Lung (tissue), 17 donors: ENCODE measurements at places on chromosomes 3 and 15.

- DNase-seq = no peak
Measured at GRCh38 chr3:74523811-74524210, 90.6 kb downstream of the CNTN3 start.

- DNase-seq = no peak
Measured at GRCh38 chr3:49711489-49711888, 8.0 kb downstream of the AMIGO3 start.

DNA sequence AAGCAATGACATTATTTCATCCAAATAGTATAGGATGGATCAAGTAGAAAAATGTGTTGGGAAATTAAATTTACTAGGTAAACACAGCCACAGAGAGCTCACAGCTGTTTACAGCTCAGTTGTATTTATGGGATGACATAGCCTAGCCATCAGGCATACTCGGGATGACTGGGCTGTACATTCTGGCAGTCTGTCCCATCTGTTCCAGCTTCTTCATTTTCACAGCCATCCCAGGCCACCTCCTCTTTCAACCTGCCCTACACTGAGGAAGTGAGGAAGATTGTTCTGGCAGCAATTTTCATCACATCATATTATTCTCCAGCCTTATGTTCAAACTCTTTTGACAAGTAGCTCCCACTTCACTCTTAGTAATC is 98.4 kb upstream of the PFN2 start:
- no peak for DNase-seq

DNA sequence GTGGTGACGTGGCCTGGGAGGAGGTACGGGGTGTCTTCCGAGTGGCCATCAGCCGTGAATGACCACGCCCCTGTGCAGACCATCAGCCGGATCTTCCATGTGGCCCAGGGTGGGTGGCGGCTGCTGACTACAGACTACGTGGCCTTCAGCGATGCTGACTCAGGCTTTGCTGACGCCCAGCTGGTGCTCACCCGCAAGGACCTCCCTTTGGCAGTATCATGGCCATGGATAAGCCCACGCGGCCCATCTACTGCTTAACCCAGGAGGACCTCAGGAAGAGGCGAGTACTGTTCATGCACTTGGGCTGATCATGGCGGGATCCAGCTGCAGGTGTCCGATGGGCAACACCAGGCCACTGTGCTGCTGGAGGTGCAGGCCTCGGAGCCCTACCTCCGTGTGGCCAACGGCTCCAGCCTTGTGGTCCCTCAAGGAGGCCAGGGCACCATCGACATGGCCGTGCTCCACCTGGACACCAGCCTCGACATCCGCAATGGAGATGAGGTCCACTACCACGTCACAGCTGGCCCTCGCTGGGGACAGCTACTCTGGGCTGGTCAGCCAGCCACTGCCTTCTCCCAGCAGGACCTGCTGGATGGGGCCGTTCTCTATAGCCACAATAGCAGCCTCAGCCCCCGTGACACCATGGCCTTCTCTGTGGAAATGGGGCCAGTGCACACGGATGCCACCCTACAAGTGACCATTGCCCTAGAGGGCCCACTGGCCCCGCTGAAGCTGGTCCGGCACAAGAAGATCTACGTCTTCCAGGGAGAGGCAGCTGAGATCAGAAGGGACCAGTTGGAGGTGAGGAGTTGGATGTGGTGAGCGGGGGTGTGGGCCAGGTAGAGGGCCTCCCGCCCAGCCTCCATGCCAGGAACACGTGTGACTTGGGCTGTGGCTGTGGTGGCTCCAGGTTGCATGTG is 178.4 kb downstream of the TBC1D2B start:
- no peak for DNase-seq

DNA sequence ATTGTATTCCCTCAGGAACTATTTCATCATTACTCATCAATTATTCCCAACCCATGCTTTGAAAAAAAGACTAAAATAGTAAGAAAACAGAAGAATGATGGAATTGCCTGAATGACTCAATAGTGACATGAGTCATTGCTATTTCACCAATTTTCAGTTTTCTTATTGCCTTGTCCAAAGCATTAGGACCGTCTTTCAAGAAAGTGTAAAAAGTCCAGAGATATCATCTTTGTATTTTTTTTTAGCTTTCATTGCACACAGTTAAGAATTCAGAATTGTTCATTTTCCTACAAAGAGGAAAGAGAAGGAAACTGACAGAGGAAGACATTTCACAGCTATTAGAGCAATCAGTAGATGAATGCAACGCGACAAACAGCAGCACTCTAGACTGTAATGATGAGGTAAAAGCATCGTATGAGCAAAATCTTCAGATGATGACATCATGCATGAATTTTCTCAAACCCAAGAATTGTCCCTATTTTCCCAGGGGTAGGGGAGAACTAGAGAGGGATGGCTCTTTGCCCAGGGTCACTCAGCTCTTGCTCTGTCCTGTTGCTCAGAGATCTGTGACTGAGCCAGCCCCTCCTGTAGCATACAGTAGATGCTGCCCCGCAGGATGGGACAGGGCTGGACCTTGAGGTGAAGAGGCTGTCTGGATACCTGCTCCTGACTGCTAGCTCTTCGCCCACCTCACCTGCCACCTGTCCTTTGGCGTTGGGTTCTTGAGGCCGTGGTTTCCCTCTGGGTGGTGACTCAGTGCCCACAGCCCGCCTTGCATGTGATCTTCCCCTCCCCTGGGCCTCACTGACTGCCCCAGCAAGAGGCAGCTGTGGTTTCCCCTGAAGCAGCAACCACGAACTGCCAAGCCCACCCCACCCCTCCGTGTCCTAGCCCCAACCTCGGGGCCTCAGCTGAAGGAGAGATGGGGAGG is 84.8 kb downstream of the PPCDC start:
- no peak for DNase-seq

DNA sequence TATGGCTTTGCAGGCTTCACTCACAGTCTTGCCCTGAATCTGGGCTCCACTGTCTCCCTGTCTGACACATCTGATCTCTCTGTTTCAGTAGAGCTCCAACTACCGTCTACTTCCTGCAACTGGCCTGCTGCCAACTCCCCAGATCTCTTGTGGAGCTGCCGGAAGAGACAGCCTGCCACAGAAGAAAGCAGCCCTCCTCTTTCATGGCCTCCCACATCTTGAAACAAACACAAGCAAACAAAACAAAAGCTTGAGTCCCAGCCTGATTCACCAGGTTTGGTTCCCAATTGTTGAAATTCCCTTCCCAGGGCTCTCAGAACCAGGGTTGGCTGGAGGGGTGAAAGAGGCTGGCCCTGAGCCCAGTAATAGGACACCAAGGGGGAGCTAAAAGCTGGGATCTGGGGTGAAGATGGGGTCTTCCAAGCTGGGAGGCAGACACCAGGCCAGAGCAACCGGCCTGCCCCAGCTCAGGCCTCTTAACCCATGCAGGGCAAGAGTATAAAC is 55.3 kb upstream of the CA12 start:
- peak; percentile 96 for DNase-seq

DNA sequence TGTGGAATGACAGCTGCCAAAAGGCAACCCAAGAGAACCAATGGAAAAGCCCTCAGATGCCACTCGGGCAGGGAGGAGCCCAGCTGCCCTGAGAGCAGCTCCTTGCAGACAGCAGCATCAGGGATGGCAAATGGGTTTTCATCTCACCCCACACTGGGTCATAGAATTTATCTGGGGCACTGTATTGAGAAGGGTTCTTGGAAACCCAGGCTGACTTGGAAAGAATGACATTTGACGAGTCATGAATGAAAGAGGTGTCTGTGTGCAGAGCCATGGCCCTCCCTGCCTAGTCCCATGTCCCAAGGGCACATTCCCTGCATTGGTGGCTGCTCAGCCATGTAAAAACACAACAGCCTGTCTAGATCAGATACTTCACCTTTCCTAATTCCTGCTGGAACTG is 157.9 kb upstream of the BHLHE40 start:
- no peak for DNase-seq

GRCh38 chr3:3177861-3178497 is 1.5 kb downstream of the CRBN start:
- no peak for DNase-seq

DNA sequence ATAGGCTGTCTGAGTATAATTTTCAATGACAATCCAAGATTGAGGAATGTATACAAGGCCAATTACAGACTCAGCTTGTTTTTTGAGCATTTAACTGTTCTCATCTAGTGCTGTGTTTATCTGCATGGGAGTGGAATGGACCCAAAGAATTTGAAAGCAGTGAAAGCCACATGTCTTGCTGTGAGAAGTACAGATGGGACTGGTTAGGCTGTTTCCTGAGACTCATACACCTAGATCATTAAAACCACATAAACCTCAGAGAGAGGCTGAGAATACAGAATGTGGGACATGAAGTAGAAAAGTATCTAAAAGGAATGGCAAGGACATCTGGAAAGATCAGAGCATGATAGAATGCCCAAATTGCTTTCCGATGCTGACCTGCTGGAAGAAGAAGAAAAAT is 224.6 kb downstream of the NLGN1 start:
- no peak for DNase-seq

DNA sequence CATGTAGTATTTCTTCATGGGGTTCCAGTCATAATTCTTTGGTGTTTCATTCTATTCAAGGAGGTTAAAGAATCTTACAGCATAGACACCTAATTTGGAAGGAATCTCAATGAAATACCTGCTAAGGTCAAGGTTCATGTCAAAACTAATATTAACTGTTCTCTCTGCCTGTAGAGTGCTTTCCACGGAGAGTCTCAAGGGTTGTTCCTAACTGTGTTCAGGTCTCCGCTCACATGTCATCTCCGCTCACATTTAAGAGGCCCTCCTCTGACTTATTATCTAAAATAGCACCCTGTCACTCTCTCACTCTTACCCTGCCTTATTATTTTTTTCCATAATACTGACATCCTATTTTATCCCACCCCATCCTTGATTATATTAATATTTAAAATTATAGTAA is 239.9 kb downstream of the RBMS3 start:
- no peak for DNase-seq

- no peak for DNase-seq
Measured at GRCh38 chr3:54772051-54772450, 155.8 kb downstream of the LRTM1 start.

GRCh38 chr15:76996526-76997401 is 1.8 kb downstream of the PSTPIP1 start:
- peak; percentile 70 for DNase-seq

GRCh38 chr15:63923993-63924950 is 90.5 kb upstream of the HERC1 start:
- DNase-seq = no peak

GRCh38 chr3:104896624-104897023 is 470.1 kb upstream of the ALCAM start:
- DNase-seq = no peak

DNA sequence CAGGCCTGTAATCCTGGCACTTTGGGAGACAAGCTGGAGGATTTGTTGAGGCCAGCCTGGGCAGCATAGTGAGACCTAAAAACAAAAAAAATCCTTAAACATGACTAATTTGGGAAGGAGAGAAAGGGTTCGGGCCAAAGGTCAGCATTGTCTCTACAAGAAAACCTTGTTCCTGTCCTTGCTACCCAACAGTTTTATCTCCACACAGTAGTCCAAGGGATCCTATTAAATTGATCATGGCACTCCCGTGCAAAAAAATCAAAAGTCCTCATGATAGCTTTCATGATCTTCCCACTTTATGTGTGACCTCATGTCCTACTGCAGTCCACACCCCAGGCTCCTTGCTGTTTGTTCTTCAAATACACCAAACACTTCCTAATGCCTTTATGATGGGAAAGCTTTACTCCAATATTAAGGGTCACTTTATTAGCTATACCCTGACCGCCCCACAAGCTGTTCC is 4.2 kb downstream of the RPL15 start:
- DNase-seq = no peak

DNA sequence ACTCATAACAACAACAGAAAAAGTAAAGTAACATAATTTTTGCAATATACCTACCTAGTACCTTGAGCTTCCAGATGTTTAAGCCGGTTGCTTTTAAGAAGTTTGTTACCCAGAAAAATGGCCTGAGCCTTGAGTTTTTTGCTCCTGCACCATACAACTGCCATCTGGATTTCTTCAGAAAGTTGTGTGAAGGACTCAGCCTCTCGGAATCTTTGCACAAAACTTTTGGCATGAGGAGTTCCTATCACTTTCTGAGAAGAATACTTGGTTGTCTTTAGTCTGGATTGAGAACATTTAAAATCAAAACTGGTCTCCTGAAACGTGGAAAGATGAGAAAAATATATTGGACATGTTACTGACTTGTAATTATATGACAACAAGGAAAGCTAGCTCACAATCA is 17.3 kb downstream of the GTPBP8 start:
- DNase-seq = no peak

DNA sequence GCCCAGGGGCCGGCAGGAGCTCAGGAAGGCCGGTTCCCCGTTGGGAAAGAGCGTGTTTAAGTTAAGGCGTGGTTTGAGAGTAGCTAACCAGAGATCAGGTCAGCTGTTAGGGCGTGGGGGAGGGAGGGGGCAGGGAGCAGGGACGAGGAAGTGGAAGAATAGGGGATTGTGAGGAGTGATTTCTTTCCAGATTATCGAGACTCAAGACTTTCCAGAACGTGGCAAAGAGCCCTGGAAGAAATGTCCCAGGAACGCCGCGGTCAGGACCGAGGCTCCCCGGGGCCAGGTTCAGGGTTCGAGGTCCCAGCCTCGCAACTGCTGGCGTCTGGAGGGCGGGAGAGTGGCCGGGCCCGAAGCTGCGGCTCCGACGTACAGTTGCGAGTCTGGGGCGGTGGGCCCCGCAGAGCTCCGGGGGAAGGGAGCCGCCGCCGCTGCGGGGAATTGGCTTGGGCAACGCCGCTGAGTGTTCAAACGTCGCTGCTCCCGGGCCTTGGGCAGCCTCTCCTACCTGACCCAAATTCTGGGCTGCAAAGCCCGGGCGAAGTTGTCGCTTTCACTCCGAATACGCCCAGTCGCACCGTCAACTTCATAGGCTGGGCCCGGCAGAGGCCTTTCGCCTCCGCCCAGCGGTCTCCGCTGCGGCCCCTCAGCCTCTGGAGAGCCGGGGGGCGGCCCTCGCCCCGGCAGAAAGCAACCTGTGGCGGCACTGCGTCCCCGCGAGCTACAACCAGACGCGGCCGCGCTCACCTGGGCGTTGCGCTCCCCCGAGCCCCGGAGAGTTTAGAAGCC is 9.5 kb downstream of the ISL2 start:
- peak; percentile 23 for DNase-seq

GRCh38 chr3:59472541-59472940 is 422.7 kb upstream of the CFAP20DC start:
- DNase-seq = no peak

DNA sequence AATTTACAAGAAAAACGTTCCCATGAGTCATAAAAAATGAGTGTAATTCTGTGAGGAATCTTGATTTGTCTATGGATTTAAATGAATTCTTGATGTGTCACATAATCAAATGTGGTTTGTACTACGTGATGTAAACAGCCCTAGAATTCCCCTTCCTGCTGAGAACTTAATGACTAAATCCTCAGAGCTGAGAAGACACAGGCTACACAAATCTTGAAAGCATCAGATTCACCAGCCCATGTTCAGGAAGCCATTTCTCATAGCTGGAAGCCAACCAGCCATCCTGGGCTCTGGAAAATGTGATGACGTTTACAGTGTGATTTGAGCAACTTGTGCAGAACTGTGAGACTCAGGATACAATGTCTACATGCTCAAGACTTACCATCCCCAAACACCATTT is 193.7 kb upstream of the MME start:
- no peak for DNase-seq

- DNase-seq = no peak
Measured at GRCh38 chr15:75995611-75996010, 16.6 kb downstream of the NRG4 start.

- no peak for DNase-seq
Measured at GRCh38 chr15:46126581-46126980, 491.8 kb downstream of the SQOR start.

GRCh38 chr3:61250784-61251173 is 473 bp downstream of the FHIT start:
- DNase-seq = peak; percentile 17

- no peak for DNase-seq
Measured at GRCh38 chr15:40688932-40689799, 5.8 kb upstream of the RAD51 start.

GRCh38 chr3:44969154-44969827 is 6.7 kb downstream of the ZDHHC3 start:
- no peak for DNase-seq
